Activated CD8-positive, alpha-beta memory T cell treated with anti-CD3 and anti-CD28 coated beads for 48 hours (primary cell): ENCODE measurements at places on chromosomes 12 and 14.

DNA sequence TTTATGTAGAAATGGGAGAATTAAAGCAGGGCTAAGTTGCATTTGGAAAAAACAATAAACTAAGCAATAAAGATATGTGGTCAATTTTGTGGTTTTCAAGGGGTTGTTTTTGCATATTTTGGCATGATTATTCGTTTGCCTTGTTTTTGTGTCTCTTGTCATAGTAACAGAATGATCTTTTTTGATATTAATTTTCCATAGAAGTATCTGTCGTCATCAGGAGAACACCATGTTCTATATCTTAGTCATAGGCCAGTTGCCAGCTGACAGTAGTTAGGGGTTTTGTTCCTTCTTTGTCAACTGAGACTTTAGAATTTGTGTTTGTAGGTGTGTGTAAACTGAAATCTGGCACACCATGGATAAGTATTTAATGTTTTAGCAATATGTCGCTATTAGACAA, 1354.8 kb downstream of the LRFN5 start:
- DNase-seq, result no peak

- DNase-seq, result no peak
Observed at GRCh38 chr12:97512696-97513095, 50.1 kb downstream of the RMST start.

DNA sequence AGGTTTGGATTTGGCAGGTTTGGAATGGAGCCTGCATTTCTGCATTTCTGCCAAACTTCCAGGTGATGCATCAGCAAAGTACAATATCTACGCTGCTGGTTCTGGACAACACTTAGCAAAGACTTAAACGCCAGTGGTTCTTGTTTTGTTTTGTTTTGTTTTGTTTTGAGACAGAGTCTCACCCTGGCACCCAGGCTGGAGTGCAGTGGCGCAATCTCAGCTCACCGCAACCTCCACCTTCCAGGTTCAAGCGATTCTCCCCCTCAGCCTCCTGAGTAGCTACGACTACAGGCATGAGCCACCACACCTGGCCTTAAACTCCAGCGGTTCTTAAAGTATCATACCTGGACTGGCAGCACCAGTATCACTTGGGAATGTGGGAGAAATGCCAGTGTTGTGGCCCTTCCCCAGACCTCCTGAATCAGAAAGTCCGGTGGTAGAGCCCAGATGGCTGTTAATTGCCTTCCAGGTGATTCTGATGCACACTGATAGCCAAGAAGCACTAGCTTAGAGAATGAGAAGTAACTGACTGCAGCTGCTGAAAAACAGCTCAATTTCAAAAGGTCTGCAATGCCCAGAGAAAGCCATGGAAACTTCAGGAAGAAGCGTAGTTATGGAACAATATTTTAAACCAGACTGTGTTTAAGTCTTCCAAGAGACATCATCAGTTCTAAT, 114.8 kb upstream of the FOXN3 start:
- no peak for DNase-seq

GRCh38 chr12:8145754-8146441, 10.9 kb upstream of the ZNF705A start:
- no peak for DNase-seq

GRCh38 chr14:24312736-24313507, 1.6 kb downstream of the LTB4R start:
- no peak for DNase-seq

DNA sequence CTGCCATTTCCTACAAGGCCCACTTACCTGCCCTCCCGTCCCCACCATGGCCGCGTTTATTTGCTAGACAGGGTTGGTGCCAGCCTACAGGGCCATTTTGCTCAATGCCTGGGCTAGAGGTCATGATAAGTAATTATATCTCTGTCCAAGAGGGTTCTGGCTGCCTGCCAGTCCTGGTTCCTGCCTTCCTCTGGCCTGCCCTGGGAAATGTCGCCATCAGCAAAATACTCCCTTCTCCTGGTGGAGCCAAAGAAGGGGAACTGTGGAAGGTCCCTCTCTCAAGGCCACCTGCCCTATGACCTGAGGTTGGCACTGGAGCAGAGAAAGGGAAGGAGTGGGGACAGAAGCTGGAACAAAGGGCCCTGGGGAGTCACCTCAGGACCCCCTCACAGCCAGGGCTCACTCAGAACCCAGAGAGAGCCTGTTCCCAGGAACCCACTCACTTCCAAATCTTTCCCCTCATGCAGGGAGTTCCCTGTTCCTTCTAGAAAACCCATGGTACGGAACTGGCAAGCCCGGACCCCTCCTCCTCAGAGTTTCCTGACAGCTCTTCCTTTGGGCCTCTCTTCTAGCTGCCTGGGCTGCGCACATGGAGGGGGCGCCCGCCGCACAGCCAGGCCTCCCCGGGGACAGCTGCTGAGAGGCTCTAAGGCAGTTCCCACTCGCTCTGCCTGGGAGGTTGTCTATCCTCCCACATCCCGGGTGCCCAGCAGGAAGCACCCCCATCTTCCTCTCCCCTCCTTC, 280.5 kb downstream of the DPF3 start:
- no peak for DNase-seq

DNA sequence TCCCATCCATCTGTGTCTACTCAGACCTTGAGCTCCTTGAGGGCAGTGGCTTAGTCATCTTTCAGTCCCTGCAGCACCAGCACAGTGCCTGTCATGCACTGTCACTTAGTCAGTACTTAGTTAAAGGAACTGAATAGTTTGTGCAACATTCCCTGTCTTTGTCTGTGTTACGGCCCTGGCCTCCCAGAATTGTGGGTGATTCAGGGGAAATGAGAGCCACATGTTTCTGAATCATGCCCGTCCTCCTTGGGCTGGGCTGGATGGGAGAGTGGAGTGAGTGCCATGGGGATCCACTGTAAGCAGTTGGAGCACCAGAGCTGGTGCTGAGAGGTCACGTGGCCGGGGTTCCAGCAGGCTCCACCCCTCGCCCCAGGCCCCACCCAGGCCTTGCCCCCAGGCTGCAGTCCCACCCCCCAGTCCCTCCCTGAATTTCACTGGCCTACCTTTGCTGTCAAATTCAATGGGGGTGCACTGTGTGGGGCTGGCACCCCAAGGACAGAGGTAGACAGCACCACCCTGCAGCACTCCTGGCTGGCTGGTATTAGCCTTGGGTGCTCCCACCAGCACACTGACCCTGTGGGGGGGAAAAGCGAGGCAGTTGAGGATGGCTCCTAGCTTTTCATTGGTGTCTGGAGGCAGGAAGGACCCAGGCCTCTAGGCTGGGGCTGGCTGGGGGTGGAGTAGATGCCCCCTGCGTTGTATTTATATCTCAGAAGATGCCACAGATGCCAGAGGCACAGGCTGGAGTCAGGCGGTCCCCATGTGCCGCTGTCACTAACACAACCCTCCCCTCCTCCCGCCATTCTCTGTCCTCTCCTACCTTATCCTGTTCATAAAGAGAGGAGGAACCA, 7.5 kb downstream of the ITGA5 start:
- DNase-seq, result no peak

- DNase-seq, result no peak
Observed at GRCh38 chr14:34258318-34258717, 203.7 kb downstream of the SPTSSA start.

- no peak for DNase-seq
Observed at GRCh38 chr12:29428633-29429032, 47.7 kb upstream of the ERGIC2 start.

- DNase-seq, result no peak
Observed at GRCh38 chr12:30730011-30730410, 24.7 kb downstream of the CAPRIN2 start.

DNA sequence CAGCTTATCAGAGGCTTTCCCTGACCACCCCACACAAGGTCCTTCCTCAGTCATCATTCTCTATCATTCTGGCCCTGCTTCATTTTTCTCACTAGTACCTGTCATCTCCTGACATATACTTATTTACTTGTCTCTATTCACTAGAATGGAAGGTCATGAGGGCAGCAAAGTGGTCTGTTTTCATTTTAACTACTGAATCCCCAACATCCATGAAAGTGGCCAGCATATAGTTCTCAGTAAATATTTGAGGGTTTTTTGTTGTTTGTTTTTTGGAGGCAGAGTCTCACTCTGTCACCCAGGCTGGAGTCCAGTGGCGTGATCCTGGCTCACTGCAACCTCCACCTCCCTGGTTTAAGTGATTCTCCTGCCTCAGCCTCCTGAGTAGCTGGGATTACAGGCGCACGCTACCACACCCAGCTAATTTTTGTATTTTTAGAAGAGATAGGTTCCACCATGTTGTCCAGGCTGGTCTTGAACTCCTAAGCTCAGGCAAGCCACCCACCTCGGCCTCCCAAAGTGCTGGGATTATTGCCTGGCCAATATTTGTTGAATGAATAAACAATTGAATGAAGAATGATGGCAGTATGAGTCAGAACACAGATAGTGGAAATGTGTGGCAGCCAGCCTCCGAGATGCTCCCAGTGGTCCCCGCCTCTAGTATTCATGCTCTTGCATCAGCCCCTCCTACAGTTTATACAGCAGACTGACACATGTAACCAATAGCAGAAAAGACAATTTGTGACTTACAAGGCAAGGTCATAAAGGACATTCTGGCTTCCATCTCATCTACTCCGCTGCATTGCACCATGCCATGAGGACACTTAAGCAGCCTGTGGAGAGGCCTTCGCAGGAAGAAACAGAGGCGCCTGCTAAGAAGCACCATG, 7.0 kb upstream of the ANO6 start:
- no peak for DNase-seq

DNA sequence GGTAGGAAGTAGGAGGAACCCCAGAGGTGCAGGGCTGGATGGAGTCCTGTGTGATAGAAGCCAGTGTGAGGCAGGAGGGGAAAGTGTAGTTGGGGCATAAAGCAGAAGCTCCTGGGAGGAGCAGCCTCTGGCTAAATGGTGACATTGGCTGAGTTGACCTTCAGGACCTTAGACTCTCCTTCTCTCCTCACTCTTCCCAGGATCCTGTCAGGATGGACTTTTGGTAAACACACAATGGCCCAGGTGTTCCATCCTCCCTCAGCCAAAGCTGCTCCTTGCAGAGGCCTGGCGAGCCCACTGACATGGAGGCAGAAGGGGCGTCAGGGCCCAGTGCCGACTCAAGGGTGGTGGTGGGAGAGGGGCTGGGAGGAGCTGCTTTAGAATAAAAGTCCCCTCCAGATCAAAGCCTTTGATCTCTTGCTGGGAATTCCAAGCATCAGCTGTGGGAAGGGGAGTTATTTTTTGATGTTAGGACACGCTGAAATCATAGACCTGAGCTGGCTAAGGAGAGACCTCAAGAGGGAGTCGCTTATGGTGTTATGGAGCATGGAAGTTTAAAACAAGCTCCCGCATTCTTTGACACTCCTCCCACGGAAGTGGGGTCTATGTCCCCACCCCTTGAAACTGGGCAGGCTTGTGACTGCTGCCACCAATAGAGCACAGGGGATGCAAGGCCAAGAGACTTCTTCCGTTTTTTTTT, 44.1 kb downstream of the SMIM41 start:
- no peak for DNase-seq

GRCh38 chr12:1044199-1044598, 53.2 kb downstream of the ERC1 start:
- no peak for DNase-seq

- DNase-seq, result no peak
Observed at GRCh38 chr14:68306934-68307789, 485.7 kb downstream of the ZFP36L1 start.

GRCh38 chr12:80837342-80837978, 100.3 kb downstream of the LIN7A start:
- no peak for DNase-seq

GRCh38 chr12:5078423-5078822, 34.7 kb downstream of the KCNA5 start:
- no peak for DNase-seq

DNA sequence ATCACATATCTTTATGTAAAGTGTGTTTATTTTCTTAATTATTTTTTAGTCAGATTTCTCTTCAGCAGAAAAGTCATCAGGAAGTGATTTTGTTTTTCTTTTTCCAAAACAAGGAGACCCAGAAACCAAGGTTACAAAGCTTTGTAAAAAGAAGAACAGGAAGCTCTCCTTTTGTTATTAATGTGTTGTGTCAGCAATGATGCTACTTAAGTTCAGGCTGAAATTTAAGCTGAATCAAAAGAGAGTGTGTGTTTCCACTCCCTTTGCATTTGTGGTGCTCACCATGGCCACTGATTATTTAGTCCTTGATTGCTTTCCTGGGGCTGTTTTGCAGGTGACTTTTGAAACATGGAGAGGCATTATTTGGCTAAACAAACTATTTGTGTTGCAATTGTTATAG, 155.3 kb upstream of the ATP2B1 start:
- no peak for DNase-seq

DNA sequence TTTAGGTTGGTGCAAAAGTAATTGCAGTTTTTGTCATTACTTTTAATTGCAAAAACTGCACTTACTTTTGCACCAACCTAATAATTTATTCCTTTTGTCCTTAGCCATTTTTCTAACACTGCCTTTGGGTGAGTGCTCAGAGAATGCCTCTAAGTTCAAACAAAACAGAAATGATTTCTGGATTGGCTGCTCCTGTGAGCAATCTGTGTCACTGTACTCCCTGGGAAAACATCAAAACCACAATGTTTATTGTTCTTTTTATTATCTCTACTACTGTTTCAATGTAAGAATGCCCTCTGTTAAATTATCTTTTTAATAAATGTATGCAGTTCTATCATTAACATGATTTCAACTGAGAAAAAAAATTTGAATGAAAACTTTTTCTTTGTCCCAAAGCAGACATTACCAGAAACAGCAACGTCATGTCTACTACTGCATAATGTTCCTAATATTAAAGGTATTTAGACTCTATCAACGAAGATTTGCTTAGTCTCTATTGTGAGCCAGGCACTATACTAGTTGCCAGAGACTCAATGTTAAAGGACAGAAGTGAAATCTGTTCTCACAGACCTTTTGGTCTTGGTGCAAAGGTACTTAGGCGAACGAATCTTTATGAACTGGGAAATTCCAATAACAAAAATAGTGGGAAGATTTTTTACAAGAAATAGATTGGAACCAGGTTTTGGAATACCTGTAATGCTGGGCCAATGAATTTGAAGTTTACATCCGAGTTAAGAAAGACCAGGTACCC, 6.2 kb downstream of the SLC41A2 start:
- no peak for DNase-seq

DNA sequence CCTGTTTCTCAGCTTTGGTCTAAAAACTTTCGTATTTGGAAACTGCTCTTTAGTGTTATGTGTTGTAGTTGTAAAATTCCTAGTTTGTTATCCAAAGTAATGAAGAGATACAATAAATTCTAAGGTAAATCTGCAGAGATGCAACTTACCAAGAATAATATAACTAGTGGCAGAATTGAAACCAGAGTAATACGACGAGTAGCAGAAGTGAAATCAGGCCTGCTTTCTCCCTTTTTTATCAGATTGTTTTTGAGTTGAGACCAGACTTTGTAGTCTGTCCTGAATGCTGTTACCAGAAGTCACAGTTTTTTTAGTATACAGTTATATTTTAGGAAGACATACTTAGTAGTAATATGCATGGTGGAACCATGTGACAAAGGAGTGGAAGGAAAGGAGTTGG, 12.5 kb downstream of the PAPOLA start:
- no peak for DNase-seq

- DNase-seq, result no peak
Observed at GRCh38 chr12:91896286-91897024, 249.2 kb downstream of the BTG1 start.
